Stimulated activated CD4-positive, alpha-beta T cell treated with anti-CD3 and anti-CD28 coated beads, Interleukin-4, amount 100 ng/mL, for 4 hours (primary cell): ENCODE measurements at places on chromosomes 5 and 9.

DNA sequence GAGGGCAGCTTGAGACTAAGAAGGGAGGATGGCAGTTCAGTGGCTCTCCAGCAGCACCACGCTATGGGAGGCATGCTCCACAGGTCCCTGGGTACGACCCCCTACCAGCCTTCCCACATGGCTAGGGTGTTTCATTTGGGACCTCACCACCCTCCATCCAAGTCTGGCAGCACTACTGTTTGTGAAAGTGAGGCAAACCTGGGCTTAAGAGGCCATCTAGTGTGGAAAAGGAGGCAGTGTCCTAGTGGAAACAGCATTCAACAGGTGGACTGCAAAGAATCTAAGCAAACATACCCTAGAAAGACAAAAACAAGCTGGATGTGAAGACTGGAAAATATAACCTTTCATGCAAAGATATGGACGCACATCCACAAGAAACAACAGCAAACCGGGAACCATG lies 4.8 kb upstream of the C5orf47 start:
- no peak for DNase-seq

- DNase-seq: no peak
These were observed 3.8 kb upstream of the LHX2 start for GRCh38 chr9:124007565-124008302.

DNA sequence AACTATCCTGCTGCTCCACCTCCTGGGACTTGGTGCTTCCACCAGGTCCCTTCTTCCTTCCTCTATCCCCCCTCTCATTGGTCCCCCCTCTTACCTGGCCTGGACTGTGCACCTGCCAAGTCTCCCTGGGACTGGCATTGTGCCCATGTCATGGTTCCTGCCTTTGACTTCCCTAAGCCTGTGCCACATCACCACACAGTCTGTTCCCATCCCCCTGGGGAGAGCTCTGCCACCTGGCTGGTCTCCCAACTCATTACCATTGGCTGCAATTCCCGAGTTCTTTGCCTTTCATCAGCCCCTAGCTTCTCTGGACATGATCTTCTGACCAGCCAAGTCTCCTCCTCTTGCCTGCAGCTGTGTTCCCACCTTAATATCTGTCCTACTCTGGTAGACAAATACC lies 180.3 kb downstream of the SREK1 start:
- no peak for DNase-seq

DNA sequence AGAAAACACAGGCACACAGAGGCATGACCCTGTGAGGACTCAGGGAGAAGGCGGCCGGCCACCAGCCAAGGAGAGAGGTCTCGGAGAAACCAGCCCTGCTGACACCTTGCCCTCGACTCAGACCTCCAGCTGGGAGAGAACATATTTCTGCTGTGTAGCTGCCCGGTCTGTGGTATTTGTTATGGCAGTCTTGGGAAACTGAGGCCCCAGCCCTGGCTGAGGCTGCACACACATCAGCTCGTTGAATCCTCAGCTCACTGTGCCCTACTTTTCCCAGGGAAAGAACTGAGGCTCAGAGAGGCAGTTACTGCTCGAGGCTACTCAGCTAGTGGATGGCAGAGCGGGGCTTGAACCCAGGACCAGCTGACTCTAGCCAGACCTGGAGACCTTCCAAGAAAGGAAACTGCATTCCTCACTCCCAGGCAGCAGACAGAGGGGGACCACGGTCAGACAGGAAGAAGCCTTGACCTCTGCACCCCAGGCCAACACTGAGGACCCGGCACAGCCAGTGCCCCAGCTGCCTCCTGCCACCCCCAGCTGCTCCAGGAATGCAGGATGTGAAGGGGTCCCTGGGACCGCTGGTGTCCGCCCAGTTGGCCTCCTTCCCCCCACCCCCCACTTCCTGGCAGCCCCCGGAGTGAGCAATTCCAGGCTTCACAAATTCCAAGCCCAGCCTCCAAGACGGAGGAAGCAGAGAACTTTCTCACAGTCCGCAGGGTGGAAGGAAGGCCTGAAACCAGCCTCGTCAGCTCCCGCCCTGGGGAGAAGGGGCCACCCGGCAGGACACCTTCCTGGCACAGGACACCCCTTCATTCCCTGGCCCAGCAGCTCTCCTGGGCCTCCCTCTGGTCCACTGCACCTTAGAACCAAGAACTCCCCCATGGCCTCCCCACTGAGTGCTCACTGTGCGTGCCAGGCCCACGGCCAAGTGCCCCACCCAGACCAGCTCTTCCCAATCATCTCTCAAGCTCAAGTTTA lies 69.9 kb downstream of the LRSAM1 start:
- DNase-seq: no peak

- no peak for DNase-seq
These were observed 545.4 kb downstream of the CDH9 start for GRCh38 chr5:26492906-26493459.

DNA sequence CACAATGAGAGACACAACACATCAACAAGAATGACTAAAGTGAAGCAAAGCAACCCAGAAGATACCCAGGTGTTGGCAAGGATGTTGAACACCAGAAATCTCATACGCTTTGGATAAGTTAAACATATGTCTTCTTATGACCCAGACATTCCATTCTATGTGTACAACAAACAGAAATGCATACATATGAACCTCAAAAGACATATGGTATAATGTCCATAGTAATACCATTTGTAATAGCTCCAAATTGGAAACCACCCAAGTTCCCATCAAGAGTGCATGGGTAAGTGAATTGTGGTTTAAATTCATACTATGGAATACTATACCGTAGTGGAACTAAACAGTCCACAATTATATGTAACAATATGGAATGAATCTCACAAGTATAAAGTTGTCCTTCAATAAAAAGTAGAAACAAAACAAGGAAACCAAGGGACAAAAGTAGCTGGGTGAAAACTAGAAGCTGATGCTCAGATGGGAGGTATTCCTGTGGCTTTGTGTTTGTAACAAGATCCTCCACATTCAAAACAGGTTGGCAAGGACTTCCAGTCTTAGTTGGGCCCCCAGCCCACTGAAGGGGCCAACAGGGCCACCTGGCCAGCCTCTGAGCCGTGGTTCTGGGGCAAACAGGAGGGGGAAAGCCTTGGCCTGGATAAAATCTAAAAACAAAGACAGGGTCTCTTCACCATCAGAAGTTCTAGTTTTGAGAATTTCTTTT lies 171.8 kb upstream of the PITX1 start:
- DNase-seq: no peak

- no peak for DNase-seq
These were observed 25.7 kb upstream of the LHX2 start for GRCh38 chr9:123985869-123986268.

DNA sequence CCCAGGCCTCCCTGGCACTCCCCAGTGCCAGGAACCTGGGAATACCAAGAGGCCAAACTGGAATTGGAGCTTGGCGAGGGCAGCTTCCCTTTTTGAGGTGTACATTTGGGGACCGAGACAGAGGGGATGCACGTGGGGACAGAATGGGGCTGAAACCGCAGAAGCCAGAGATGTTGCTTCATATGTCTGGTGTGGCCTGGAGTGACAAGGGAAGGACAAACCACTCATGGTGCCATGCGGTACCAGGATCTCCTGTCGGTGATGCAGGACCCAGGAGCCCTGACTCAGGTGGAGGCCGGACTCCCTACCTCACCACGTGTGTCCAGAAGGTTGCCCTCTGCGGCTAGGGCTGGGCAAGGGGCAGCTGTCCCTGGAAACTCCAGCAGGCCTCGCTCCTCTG lies 4.0 kb upstream of the CSF2 start:
- no peak for DNase-seq

DNA sequence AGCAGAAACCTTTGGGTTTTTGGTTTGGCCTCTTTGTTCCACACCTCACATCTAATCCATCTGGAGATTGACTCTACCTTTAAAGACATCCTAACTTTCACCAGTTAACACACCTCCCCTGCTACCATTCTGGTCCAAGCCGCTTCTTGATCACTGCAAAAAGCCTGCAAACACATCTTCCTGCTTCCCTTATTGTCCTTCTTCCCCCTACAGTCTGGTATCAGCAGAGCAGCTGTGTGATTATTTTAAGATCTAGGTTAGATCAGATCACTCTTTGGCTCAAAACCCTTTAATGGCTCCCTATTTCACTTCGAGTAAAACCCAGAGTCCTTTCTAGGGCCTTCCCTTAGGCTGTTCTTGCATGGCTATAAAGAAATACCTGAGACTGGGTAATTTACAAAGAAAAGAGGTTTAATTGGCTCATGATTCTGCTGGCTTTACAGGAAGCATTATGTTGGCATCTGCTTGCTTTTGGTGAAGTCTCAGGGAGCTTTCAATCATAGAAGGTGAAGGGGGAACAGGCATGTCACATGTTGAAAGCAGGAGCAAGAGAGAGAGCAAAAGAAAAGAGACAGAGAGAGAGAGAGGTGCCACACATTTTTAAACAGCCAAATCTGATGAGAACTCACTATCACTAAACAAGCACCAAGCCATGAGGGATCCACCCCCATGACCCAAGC lies 1.5 kb upstream of the TEX10 start:
- no peak for DNase-seq

DNA sequence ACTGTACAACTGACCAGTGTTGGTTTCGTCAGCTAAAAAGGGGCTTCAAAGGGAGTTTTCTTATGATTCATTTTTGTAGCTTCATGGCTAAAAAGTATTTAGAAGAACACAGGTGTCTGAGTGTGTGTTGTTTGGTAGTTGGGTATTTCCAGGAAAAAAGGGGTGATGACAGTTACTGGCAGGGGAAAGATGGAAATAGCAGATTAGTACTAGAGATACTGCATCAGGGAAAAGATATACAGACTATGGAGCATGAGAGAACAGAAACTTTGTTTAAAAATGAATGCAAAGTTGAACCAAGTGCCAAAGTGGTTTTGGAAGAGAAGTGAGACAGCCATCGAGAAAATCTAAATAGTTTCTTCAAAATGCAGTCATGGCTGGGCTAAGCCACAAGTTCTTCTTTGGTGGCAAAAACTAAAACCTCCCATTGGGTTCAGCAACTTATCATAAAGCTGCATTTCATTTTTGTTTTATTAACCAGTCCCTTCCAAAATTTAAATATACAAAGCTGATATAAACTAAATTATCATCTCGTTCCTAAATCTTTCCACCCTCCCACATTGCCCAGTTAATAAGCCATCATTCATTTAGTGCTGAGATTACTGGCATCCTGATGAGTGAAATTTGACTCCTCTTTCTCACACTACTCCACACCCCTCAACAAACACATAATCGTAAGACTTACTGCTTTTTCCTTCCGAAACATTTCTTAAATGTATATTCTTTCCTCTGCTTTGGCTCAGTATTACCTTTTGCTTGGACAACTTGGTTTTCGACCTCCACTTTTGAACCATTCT lies 33.5 kb downstream of the ELL2 start:
- DNase-seq: no peak

DNA sequence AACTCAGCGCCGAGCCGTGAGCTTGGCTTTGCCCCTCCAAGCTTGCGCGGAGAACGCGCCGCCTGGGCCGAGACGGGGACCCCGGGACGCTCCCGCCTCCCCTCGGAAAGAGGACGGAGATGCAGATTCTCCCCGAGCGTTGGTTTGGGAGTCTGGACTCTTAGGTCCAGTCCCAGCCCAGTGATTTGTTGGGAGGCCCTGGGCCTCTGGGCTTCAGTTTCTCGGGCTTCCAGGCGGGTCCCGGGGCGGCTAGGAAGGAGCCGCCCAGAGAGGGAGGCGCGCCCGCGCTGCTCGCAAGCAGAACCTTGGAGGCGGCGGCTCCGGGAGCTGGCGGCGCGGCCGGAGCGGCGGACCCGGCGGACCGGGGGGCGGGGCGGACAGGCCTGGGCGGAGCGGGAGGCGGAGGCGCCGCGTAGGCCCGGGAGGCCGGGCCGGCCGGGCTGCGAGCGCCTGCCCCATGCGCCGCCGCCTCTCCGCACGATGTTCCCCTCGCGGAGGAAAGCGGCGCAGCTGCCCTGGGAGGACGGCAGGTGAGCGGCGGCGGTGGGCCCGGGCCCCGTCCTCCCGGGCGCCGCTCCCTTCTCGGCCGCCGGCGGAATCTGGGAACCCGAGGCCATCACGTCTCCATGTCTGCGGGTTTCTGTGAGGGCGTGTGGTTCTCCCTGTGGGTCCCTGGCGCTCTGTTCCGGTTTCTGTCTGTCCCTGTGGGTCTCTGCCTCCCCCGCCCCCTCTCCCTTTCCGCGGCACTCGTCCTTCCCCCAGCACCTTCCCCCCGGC lies at the start of gene B4GALT7:
B4GALT7 (plus strand) TSS at position 402 of the 777 bp plus-strand sequence; CDS start at position 481, 79 bp downstream.
- peak; percentile 91 for DNase-seq

DNA sequence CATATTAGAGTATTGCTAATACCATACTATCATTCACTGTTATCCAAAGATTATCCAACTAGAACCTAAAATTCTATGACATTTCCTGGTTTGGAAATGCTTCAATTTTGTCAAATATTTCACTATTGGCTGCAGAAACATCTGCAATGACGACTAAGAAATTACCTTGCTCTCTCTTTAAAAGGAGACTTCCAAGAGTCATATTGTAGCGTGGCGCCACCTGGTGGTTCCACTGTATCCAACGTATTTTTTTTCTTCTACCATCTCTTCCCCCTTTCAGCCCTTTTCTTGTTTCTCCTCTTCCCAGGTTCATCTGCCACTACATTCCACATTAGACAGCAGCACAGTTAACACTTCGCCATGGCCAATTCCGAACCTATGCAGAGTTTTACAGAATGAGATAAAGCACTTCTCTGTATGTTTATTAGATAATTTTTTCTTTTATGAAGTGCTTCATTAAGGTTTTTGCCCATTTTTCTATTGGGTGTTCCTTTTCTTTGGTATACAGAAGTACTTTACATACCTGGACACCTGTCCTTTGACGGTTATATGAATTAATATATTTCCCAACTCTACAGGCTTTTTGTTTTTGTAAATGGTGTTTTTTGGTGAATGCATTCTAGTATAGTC lies 153.5 kb downstream of the CDC42SE2 start:
- DNase-seq: peak; percentile 82

DNA sequence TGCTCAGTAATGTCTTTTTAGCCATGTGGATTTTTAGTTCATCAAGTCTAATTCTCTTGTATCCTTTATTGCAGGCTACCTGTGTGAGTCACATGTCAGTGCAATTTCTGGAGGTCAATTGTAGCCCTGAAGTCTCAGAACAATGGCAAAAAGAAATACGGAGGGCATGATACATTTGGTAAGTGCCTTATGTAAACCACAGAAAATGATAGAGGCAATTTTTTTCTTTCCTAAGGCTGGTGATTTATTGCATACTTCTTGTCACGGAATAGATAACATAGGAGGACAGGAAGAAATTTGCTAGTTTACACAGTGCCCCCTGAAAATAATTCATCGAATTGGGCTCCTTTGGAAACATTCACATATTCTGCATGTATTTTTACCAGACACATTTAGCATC lies 235.9 kb downstream of the DMRTA1 start:
- DNase-seq: no peak

DNA sequence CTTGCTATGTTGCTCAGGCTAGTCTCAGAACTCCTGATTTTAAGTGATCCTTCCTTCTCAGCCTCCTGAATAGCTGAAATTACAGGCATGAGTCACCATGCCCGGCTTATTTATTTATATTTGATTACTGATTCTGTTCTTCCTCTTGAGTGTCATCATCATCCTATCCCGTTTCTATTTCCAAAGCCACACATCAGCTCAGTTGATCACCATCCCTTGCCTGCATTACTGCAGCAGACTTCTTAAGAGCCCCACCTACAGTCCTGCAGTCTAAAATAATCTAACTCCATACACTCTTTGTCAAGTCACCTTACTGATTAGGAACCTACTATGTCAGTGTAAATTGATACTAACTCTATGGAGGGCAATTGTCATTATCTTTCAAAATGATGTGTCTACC lies 138.9 kb upstream of the RAI14 start:
- DNase-seq: no peak
